ENCODE measurements at places on chromosomes 5 and 9.

- ATAC-seq = no peak
Observed at GRCh38 chr5:72380492-72381274, 60.5 kb downstream of the PTCD2 start.

GRCh38 chr5:95857185-95857945 is 34.8 kb upstream of the GLRX start:
- ATAC-seq = no peak

GRCh38 chr5:10264604-10265003 is 14.5 kb downstream of the CCT5 start:
- peak; percentile 61 for ATAC-seq

DNA sequence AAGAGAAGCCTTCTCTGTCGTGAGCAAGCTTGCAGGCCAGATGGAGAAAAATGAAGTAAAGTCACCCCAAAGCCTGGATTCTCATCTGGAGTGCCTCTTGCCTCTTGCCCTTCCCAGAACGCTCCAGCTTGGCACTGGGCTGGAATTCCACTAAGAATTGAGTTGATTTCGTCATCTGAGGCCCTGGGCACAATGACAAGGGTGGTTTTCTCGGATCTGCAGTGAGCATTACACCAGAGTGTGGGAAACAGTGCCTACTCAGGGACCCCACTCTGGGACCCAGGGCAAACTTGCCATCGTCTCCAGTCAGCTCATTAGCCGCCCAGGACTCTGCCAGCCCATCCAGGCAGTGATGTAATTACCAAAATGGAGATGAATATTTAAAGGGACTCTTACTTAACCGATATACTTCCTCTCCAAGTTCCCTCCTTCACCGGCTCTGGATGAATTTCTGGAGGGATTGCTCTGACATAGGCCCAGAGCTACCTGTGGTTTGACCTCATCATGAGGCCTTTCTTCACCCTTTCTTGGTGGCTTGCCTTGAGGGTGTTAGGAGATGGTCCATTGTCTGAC is 44.7 kb upstream of the LCP2 start:
- no peak for ATAC-seq

DNA sequence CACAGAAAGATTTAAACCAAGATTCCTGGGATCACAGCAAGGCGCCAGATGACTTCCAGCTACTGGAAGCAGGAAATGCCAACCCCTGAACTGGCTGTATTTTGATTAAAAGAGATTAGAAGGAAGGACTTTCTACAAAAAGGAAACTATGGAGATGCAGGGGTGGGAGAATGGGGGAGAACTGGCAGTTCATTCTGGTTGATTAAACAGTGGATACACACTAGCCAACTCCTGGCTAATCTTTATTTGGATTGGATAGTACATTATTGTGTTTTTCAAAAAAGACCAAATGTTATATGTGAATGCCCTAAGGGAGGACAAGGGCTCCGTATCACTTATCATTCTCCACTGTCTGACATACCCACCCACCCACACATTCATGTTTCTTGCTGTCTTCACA is 93.2 kb downstream of the CDO1 start:
- ATAC-seq = no peak

Data from motor neuron (in vitro differentiated cells).